ENCODE measurements at places on chromosomes 16 and 17.
A peak's percentile ranks its signal among the peaks of the same experiment; 100 is the strongest.

DNA sequence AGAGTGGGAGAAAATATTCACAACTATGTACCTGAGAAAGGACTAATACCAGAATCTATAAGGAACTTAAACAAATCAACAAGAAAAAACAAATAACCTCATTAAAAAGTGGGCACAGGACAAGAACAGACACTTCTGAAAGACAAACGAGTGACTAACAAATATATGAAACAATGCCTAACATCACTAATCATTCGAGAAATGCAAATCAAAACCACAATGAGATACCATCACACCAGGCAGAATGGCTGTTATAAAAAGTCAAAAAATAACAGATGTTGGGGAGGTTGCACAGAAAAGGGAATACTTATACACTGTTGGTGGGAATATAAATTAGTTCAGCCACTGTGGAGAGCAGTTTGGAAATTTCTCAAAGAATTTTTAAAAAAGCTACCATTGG, 83.5 kb upstream of the WSCD1 start:
- no peak for DNase-seq

DNA sequence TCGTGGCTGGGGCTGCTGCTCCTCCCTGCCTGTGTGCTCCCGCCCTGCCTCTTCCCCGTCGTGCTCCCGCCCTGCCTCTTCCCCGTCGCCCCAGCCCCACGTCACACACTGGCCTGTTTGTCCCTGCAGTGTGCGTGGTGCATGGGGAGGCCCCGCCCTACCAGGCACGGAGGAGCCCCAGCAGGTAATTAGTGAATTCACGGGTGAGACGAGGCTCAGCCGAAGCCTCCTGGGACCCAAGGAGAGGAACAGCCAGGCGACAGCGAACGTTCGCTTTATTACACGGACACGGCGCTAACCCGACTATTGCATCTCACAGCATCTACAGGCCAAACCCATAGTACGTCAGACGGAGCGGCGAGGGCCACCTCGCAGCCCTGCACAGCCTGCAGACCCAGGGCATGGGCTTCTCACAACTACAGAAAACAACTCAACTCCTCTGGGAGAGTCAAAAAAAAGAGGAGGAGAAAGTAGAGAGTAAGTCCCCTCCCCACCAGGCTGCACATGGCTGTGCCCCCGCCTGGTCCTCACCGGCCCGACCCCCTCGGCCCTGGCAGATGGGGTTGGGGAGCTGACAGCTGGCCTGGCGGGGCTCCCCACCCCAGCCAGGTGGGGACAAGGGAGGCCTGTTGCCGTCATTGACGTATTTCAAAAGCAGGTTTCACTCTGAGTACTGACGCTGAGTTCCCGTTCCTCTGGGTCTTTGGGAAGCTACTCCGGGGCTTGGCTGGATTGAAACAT, 4.3 kb upstream of the PABPN1L start:
- no peak for DNase-seq

DNA sequence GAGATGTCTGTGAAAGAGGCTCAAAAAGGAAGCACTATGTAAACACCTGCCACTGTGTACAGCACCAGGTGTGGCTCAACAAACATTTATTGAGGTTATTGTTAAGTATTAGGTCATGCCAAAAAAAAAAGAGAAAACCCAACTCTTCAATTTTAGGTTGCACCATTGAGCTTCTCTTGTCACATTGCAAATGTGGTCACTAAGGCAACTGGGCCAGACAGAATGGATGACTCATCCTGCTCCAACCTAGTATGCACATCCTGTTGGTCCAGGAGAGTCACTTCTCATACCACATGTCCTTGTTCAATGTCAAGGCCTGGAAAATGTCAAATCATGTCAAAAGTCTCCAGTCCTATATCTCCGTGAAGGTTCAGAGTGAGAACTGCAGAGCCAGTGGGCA, 25.0 kb downstream of the HOXB1 start:
- no peak for DNase-seq

GRCh38 chr16:48161906-48162305, 6.1 kb upstream of the ABCC12 start:
- no peak for DNase-seq

DNA sequence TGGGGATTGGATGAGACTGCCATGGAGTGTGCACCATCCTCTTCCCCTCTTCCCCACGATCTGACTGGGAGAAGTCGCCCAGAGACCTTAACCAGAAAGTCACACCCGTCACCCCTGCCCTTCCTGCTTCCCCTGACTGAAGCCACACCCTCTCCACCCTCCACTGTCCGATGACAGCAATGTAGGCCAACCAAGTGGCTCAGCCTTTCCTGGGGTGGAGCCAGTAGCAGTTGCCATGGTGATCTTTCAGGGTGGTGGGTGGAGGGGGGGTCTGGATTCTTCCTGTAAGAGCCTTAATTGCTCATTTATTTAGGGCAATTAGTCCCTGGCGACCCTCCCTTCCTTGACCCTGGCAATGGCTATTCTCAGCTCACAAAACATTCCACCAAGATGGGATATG, 37.5 kb upstream of the PHB1 start:
- DNase-seq = no peak

DNA sequence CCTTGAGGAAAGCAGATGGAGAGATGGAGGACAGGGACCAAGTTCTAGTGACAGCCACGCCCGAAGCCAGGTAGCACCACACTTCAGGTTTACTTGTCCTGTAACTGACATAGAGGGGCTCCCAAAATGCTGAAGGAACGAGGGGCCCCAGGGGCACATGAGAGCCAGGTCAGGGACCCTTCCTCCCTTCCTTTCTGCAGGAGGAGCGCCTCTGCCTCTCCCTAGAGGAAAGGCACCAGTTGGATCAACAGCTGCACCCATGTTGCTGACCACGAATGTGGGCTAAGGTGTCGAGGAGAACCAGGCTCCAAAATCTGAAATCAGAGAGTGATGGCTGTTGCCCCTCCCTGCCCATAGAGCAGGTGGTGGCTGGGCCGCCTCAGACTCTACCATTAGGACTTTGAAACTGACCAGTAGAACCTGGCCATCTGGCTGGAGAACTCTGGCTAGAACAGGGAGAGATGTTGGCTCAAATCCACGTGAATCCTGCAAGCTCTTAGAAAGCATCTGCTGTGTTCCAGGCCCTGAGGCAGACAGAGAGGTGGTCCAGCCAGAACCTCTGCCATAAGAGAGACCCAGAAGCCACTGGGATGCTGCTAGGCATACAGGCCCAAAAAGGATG, 218.8 kb downstream of the KATNIP start:
- DNase-seq = no peak

GRCh38 chr17:2398655-2399571, 1.9 kb downstream of the MNT start:
- DNase-seq = no peak

DNA sequence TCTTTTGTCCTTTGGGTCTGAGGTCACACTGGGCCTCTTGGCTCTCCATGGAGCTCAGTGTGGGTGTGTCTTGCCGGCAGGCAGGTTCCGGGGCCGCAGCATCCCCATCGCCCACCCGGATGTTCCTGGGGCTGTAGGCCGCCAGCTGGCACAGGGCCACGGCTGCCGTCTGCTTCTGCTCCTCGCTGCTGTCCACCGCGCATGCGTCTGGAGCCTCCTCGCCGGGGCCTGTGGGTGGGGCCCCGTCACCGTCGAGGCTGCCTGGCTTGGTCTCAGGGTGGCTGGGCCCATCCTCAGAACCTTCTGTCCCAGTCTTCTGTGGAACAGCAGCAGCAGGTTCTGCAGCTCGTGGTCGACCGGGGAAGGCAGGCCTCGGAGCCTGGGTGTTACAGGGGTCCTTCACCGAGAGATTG, 9.6 kb downstream of the ZNF750 start:
- no peak for DNase-seq

GRCh38 chr17:60333628-60334031, 58.3 kb downstream of the USP32 start:
- DNase-seq = no peak

GRCh38 chr17:80385046-80385445, 29.9 kb upstream of the ENDOV start:
- no peak for DNase-seq

DNA sequence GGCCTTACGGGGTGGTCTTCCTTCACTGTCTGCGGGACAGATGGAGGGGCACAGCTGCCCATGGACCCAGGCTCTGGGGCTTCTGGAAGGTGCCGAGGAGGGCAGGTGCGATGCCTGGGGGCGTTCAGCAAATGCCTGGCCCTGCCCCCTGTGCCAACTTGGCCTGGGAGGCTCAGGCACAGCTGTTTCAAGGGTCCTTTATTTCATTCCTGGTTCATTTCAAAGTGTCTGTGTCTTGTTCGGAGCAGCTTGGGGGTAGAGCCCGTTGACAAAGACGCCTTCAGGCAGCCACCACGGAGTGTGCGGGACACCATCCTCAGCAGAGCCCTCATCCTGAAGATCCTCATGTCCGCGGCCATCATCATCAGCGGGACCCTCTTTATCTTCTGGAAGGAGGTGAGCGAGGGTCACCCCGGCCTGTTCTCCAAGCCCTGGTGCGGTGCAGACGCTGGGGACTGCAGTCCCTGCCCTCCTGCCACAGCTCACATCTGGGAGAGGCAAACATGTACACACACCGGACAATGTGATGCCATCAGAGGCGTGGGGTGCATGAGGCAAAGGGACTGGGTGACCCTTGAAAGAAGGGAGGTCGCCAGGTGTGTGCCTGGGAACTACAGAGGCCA, 43.9 kb downstream of the MEAK7 start:
- DNase-seq = no peak

DNA sequence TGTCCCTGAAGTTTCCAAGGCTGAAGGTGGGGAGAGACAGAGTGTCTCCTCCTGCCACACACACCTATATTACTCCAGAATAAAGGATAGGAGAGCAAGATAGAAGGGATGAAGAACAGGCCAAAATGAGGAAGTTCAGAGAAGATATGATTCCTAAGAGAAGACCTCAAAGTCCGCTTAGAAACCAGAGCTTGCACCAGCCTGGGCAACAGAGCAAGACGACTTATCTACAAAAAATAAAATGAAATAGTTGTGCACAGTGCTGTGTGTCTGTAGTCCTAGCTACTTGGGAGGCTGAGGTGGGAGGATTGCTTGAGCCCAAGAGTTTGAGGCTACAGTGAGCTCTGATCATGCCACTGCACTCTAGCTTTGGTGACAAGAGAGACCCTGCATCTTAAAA, 128.2 kb downstream of the HS3ST3B1 start:
- no peak for DNase-seq

DNA sequence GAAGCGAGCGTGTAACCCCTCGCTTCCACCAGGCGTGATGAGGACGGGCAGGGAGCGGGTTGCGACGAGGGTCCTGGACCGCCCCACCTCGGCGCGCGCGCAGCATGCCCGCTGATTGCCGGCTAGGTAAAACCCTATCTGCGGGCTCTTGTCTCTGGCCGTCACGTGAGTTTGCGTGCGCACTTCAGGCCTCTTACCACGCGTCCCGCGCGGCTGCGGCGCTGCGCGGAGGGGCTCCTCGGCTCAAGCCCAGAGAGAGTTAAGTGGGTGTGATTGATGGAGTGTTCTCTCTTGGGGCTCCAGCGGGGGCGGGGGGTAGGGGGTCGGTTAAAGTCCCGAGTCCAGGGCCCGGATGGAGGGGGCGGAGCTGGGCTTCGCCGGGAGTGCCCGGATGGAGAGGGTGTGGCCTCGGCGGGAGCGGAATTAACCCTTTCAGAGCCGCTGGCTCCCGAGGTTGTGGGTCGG, 7.9 kb downstream of the KDM6B start:
- DNase-seq = peak; percentile 70

DNA sequence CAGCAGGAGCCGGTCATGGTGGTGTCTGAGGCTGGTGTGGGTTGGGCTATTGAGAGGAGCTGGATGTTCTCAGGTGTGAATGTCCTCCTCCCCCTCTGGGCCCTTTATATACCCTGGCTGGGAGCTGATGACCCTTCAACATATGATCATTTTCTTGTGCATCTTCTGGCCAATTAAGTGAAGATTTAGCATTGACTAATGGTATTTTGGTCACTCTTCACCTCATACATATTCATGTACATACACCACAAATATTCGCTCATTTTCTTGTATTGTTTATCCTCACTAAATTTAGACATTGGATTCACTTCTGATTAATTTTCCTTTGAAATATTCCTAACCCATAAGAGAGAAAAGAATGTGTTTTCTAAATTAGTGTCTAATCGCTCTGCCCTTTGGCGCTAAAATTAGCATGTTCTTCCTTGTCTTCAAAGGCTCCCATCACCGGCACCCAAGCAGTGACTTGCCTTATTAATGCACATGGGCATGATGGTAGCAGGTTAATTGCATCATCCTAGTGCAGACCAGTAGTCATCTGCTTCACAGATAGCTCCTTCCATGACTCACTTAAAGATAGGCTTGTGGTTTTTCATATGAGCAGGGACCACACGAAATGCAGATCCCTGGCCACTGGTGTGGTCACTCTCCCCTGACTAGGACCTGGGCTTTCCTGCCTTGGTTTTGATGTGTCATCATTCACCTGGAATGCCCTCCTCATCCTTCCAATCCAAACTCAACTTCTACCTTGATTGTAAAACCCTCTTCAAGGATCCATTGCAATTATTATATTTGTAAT, at the start of gene KRTAP2-4:
Gene KRTAP2-4, minus strand, starts transcription at position 51 of the 796 bp plus-strand sequence. Its CDS starts 34 bp downstream, at position 17.
- DNase-seq = no peak

- DNase-seq = no peak
Observed at GRCh38 chr17:55649957-55650597, 72.6 kb downstream of the TMEM100 start.

DNA sequence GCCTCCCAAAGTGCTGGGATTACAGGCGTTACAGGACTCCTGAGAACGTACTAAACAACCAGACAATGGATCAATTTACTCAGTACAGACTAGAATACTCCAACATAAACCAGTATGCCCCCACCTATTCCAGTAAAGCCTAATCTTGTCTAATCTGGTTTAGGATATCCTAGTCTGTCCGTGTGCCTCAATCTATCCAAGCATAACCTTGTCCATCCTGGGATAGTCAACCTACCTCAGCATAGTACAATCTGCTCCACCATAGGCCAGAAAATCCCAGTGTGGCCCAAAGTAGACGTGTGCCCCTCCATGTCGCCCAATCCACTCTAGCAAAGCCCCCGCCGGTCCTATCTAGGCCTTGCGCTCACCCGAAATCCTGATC, 625 bp downstream of the DVL2 start:
- DNase-seq = no peak

DNA sequence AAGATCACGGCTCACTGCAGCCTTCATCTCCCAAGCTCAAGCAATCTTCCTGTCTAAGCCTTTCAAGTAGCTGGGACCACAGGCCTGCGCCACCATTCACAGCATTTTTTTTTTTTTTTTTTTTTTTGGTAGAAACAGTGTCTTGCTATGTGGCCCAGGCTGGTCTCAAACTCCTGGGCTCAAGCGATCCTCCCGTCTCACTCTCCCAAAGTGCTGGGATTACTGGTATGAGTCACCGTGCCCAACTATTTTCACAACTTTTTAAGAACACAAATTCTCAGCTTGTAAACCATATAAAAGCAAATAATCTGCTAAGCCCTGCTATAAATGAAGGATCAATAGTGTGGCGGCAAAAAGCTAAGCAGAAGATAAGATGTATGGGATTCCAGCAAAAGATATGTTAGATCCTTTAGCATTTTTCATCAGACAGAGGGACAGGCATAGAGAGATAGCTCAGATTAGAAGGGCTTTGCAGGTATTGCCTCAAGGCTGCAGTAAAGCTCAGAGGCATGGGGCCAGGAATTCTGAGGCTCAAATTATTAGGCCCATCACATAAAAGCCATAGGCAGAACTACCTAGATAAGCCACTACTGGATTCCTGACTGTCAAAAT, 55.1 kb downstream of the EMP2 start:
- DNase-seq = no peak

Measured in NCI-H446 treated with DMSO at 0.1 percent for 48 hours (cell line).